ENCODE measurements at places on chromosomes 13 and 19. TPM values are rescaled to one million over a fixed set of nuclear protein-coding genes. Genes with fewer than 3 reads are reported as not detected.
A peak's percentile ranks its signal among the peaks of the same experiment; 100 is the strongest.

The SUCLA2 gene
- total RNA-seq, result 44.7 TPM

The SLC10A2 gene
- not detected for total RNA-seq

- H3K4me3 ChIP-seq, result no peak overlapping the region
- no peaks in the 10 kb centered on the region for H3K4me1 ChIP-seq
- H3K36me3 ChIP-seq, result no peaks in the 10 kb centered on the region
- H3K27me3 ChIP-seq, result peaks cover 1% of the 10 kb centered on the region
Observed at GRCh38 chr13:112903606-112904195, 65.3 kb upstream of the MCF2L start.

DNA sequence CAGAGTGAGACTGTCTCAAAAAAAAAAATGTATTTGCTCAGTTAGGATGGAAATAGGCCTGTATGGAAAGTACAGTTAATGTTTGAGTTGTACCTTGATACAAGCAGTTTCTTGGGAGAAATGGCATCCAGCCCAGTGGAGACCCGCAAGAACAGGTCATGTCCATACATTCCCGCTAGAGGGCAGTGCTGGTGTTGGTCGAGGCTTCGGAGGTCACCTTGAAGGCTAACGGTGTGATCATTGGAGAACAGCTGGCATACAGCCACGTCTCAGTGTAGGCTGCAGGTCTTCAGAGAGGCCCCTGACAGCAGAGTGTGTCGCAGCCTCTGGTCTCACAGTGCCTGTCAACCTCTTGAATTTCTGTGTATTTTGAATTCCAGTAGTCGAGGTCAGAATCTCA is 7.5 kb downstream of the ZNF610 start:
- peak; percentile 77 for DNase-seq
- H3K27me3 ChIP-seq, result no peaks in the 10 kb centered on the region
- H3K36me3 ChIP-seq, result peaks cover 5% of the 10 kb centered on the region
- H3K4me3 ChIP-seq, result no peak overlapping the region
- H3K27ac ChIP-seq, result no peak overlapping the region
- H3K4me1 ChIP-seq, result no peaks in the 10 kb centered on the region

- H3K4me1 ChIP-seq, result peaks cover 59% of the 10 kb centered on the region
- peaks cover 41% of the 10 kb centered on the region for H3K36me3 ChIP-seq
- H3K4me3 ChIP-seq, result peak overlapping the region; percentile 67
- no peaks in the 10 kb centered on the region for H3K27me3 ChIP-seq
- DNase-seq, result no peak
- H3K27ac ChIP-seq, result peak overlapping the region; percentile 94
Observed at GRCh38 chr13:99075268-99076191, 97.7 kb upstream of the DOCK9 start.

DNA sequence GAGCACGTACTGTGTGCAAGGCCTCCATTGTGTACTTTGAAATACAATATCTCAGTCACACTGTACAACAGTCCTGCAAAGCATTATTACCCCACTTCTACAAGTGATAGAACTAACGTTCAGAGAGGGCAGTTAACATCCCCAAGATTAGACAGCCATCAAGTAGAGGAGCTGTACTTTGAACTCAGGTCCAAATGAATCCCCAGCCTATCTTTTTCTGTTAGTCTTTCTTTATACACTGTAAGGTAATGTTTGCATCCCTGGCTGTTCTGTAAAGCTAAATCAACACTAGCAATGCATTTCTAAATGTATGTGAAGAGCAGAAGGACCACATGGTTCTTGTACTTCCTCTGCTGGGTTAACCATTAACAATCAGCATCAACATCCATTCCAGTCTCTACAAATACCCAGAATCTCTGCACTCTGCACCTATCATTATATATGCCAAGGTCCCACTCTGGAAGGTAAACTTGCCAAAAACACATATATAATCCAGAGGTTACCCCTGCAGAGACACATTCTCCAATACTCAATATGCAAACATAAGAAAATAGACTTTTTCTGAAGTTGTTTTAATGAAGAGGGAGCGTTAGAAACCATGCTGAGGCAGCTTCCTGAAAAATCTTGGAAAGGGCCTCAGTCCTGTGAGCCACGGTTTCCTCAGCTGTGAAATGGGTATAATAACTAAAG is 182.3 kb downstream of the MZT1 start:
- no peaks in the 10 kb centered on the region for H3K4me1 ChIP-seq
- DNase-seq, result no peak
- no peak overlapping the region for H3K27ac ChIP-seq
- no peaks in the 10 kb centered on the region for H3K27me3 ChIP-seq
- no peaks in the 10 kb centered on the region for H3K36me3 ChIP-seq
- no peak overlapping the region for H3K4me3 ChIP-seq

DNA sequence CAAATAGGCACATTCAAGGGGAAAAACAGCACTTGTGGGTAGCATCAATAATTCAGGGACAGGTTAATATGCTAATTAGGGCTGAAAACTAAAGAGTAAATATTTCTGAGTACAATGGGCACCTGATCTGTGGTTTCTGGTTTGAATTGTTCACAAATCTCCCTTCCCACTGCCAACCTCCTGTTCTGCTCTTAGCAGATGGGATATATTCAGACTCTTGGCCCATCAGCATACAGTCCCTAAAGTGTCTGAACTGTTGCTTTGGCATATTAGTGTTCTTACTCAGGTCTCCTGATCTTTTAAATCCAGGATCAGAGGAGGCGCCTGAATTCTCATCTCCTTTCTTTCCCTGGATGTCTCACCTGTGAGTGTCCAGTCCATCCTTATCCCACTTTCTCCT is 8.2 kb upstream of the LRCH1 start:
- H3K4me1 ChIP-seq, result peaks cover 4% of the 10 kb centered on the region
- no peaks in the 10 kb centered on the region for H3K36me3 ChIP-seq
- H3K27ac ChIP-seq, result no peak overlapping the region
- no peak overlapping the region for H3K4me3 ChIP-seq
- DNase-seq, result no peak
- peaks cover 3% of the 10 kb centered on the region for H3K27me3 ChIP-seq

DNA sequence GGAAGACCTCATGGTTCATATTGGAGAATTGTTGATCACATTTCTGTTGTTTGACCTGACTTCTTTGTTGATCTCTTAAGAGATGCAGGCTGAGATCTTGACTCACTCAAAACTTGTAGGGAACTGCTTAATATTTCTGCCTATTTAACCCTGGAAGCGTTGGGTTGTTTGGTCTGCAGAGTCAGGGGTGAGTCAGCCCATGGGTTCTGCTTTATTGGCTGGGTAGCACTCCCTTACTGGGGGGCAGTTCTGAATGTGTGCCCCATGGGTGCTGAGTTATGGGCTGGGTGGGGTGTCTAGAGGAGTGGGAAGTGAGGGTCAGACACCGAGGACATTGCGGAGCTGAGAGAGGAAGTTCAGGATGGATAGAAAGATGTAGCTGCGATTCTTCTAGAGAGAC is 87.9 kb downstream of the LRCH1 start:
- no peak overlapping the region for H3K27ac ChIP-seq
- peaks cover 43% of the 10 kb centered on the region for H3K4me1 ChIP-seq
- peaks cover 1% of the 10 kb centered on the region for H3K36me3 ChIP-seq
- no peak overlapping the region for H3K4me3 ChIP-seq
- no peaks in the 10 kb centered on the region for H3K27me3 ChIP-seq
